GM12878 (cell line): ENCODE measurements at places on chromosomes 7 and 10.

DNA sequence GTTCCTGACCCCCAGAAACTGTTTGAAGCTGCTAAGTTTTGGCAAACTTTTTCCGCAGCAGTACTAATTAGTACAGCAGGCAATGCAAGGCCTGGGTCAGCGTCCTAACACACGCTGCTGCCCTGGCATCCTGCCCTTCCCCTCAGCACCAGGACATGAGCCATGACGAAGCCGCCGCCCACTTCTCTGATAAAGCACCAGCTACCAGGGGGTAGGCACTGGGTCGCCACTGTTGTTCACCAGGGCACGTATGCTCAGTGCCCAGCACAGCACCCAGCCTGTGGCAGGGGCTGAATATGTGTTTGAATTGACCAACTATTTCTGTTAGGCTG, 59.5 kb downstream of the CHST15 start:
- no peak for DNase-seq

GRCh38 chr10:12299222-12299965, 50.0 kb upstream of the CAMK1D start:
- DNase-seq: no peak

DNA sequence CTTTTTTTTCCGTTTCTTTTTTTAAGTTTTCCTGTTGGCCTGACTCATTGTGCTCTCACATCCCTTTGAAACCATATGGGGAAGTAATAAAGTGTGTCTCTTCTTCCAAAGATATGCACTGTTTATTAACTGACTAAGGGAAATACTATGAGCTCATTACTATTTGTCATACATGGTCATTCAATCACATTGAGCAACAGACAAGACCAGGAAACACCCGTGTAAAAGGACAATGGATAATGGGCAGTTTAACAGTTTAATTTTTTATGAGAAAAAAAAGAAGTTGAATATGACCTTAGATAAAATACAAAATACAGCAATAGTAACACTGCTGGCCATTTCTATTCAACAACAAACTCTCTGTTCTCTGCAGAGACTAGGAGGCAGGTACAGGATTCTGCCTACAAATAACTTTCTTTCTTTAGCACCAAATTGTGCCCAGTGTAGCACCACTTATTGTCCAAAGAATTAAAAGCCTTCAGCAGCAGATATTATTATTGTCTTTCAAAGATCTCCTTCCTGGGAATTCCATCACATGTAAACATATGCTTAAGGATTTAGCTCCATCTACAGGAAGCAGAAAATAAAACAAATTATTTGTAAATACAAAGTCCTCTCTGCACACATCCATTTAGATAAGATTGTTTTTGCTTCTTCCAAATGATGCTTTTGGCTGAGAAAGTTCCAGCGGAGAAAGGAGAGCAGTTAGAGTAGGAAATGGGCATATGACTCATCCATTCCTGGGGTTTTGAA, 55.0 kb upstream of the AKR1E2 start:
- DNase-seq: no peak

DNA sequence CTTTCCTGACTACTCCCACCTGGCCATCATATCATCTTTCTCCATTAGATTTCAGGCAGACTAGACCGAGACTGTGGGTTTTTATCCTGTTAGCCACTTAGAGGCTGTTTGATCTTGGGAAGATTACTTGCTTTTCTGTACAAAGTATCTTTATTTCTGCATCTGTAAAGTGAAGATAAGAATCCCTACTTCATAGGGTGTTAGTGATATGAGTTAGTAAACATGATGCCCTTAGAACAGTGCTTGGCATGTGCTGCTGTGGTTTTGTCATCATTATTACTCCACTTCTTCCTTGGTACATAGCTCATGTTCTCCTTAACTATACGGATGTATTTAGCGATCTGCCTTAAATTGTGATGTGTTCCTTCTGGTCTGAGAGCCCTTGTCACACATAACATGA, 165.2 kb downstream of the AUTS2 start:
- DNase-seq: no peak

DNA sequence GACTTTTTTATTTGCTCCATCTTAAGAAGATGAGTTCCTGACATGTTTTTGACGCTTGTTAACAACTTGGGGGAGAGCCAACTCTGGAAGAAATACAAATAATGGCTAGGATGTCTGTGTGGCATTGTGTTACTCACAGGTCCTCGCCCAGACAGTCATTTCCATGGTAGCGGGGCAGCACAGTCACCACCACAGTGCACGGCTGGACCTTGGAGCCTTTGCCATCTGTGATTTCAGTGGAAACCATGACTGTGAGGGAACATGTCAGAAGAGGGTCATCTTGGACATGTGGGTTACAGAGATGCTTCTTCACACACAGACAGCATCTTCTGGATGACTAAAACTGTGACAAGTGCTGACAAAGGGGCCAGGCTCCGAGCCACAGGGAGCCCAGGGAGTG, 74.5 kb downstream of the PKD1L1 start:
- no peak for DNase-seq

DNA sequence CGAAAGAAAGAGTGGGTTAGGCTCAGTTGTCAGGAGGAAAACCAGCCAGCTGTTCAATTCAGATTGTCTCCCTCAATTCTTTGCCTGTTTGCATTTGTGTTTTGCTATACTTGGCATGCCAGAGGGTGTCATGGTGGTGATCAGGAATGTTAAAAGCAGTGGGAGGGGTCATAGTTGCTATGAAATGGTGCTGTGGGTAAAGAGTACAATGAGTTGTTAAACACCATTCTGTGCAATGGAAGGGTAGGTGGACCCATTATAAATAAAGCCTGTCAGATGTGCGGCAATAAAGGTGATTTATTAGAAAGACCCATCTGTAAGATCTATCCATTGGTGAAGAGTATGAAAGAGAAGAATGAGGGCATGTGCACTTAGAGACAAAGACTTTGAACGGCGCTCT, 82.2 kb downstream of the MRPL32 start:
- DNase-seq: no peak

GRCh38 chr10:42997151-42997848, 79.6 kb upstream of the RET start:
- no peak for DNase-seq

DNA sequence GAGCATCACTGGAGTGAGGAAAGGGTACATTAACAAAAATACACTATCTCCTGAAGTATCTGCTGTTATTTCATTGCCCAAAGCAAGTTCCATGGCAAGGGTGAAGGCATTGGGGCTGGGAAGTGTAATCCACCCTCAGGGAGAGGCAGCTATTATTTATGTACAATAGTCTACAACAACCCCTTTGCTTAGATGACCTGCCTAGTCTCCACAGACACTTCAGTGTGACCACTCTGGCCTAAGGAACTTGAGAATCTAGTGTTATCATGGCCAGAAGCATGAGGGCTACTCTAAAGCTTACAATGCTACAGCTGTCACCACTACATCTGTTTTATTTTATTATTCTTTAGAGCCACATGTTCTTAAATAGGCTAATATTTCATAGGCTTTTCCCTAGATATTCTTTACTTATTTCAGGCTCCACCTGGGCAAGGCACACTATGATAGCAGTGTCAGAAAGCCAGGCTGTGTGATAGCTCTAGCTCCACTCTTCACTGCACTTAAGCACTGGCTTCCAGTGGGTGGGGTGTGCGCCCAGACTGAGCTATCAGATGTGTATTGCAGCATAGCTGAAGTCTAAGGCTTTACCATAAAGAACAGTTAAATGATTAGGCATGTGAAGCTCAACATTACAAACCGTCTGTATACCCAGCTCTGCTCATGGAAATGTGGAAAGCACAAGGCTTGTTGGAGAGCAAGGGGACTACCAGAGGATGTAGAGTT, 117.0 kb upstream of the CCDC6 start:
- DNase-seq: no peak

- no peak for DNase-seq
Observed at GRCh38 chr10:22833781-22834180, 94.1 kb upstream of the ARMC3 start.

GRCh38 chr7:32191305-32191704, 121.1 kb upstream of the PDE1C start:
- DNase-seq: no peak

- no peak for DNase-seq
Observed at GRCh38 chr10:84138478-84139125, 707 bp upstream of the GHITM start.

GRCh38 chr10:49562893-49563292, 24.0 kb upstream of the ERCC6 start:
- no peak for DNase-seq

DNA sequence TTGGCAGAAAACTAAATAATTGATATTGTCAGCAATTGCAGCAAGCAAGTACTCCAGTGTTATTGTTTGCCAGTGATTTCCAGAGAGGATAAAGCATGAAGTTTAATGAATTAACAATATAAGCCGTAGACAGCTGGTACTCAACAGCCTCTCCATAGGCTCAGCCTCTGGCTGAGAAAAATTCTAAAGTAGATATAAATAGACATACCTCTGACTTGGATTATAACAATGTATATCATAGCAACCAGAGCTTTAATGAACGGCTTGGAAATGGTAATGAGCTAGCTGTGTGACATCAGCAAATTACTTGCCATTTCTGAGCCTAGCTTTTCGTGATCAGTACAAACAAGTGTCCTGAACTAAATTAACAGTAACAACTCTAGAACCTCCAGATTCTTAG, 1055.4 kb upstream of the AUTS2 start:
- no peak for DNase-seq

DNA sequence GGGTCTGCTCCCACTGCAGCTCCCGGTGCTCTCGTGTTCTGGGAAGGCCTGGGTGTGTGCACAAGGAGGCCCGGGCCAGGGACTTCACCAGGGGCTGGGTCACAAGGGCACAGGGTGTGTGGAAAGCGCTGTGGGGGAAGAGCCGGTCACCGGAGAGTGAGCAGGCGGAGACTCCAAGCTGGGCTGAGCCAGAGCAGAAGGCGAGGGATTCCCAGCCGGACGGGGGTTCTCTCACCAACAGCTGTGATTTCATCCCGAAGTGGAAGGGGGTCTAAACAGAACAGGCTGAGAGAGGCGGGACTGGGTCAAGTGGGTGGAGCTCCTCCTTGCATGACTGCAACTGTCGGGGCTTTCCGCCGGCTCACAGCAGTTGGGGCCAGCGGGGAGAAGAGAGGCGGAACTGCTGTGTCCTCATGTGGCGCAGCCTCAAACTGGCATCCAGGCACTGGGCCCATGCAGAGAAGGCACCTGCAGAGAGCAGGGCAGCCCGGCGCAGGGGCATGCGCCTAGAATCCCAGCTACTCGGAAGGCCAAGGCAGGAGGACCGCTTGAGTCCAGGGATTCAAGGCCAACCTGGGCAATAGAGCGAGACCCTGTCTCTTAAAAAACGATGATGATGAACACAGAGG, 7.6 kb upstream of the ORAI2 start:
- peak; percentile 84 for DNase-seq

DNA sequence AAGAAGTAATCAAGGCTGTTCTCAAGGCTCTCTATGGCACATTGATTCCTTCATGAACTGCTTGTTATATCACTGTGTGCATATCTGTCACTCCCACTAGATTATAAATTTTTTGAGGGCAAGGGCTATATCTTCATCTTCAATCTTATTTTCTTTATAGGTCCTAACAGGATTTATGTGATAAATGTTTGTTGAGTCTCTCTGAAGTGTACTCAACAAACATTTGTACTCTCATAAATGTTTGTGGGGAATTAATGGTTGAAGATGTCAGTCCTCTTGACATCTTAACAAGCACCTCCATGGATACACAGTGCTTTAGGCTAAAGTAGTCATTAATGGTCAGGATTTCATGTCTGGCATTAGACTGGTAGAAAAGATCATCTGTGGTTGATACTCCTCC, 143.2 kb downstream of the RNLS start:
- no peak for DNase-seq

DNA sequence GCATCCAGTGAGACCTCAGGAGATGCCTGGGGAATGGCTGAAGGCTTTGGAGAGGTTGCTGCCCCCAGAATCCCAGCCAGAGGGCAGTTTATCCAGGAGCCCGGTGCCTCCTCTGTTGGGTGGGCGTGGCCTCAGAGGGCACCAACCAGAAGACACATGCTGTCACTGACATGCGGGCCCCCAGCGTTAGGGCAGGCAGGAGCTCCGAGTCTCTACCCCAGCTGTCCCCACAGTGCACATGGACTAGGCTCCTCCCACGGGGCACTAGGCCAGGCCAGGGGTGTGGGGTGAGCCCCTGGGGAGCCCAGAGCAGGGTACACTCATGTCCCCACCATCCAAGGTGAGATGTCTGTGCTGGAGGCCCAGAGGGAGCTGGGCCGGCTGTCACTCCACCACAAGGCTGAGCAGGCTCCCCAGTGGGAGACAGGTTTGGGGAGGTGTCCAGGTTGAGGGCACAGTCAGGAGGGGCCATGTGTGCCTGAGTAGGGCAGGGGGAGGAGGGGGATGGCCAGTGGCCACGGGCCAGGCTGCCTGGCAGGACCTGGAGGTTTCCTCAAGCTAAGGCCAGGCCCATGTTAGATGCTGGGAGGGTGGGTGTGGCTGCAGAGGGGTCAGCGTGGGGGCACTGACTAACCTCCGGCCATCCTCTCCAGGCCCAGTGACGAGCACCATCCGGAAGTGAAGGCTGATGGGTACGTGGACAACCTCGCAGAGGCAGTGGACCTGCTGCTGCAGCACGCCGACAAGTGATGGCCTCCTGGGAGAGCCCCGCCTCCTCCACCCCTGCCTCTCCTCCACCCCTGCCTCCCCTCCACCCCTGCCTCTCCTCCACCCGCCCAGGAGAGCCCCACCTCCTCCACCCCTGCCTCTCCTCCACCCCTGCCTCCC, 131.3 kb downstream of the FAM53B start:
- DNase-seq: no peak

GRCh38 chr7:30924624-30925023, 13.0 kb downstream of the AQP1 start:
- no peak for DNase-seq

DNA sequence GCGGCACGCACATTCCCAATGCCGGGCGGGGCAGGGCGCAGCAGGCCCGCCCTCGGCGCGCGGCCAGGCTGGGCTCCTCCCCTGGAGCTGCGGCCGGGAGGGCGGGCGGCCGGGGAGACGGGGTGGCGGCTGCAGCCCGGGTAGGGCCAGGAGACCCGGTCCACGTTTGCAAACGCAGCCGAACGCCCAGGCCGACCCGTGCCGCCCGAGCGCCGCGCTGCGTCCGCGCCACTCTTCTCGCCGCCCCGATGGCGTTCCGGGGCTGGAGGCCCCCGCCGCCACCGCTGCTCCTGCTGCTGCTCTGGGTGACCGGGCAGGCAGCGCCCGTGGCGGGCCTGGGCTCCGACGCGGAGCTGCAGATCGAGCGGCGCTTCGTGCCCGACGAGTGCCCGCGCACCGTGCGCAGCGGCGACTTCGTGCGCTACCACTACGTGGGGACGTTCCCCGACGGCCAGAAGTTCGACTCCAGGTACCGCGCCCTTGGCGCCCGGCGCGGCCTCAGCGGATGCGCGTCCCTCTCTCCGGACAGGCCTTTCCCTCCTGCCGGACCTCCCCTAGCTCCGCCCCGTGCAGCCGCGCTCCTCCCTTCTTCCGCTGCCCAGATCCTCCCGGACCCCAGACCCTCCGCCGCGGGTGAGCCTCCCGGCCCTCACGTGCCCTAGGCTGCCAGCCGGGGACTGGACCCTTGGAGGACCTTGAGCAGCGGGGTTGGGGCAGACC, at the start of gene FKBP9:
Gene FKBP9, plus strand, starts transcription at position 115 of the 720 bp plus-strand sequence. Its CDS starts 134 bp downstream, at position 249.
- no peak for DNase-seq

- DNase-seq: no peak
Observed at GRCh38 chr7:44213877-44214388, 13.2 kb downstream of the YKT6 start.

- DNase-seq: no peak
Observed at GRCh38 chr10:73589563-73590126, 1.5 kb downstream of the USP54 start.
